ENCODE measurements at places on chromosomes 1 and 21.

GRCh38 chr1:91243171-91243570 lies 161.5 kb downstream of the HFM1 start:
- DNase-seq, result no peak

GRCh38 chr1:3900969-3901529 lies 977 bp upstream of the C1orf174 start:
- DNase-seq, result peak; percentile 68

DNA sequence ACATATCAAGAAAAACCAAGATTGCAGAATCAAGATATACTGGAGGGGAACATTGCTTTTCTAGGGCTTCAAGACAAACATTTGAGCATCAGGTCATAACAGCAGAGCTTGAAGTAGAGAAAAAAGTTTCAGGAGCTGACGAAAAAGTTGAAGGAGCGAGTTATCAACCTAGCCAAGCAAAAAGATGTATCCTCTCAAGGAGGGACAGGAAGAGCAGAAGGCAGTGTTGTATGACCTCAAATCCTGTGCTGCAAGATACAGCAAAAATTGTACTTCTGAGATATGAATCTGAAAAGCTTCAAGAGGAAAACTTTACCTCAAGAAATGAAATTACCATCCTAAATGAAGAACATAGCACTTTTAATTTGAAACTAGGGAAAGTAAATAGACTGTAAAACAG lies 153.1 kb downstream of the AK5 start:
- no peak for DNase-seq

DNA sequence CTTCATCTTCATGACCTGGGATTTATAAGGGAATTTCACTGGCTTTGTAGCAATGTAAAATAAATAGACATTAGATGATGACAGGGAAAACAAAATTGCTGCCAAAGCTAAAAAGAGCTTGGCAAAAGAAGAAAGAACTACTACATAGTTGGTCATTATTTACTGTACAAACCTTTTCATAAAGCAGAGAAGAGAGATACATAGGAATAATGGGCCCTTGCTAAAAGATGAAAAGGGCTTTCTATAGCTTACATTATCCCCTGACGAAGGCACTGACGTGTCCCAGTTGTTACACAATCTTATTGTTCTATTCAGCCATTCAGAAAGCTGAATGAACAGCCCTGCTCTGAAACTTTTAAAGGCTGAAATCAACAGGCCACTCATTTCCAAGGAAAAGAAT lies 57.1 kb downstream of the ZC3H11B start:
- DNase-seq, result no peak

DNA sequence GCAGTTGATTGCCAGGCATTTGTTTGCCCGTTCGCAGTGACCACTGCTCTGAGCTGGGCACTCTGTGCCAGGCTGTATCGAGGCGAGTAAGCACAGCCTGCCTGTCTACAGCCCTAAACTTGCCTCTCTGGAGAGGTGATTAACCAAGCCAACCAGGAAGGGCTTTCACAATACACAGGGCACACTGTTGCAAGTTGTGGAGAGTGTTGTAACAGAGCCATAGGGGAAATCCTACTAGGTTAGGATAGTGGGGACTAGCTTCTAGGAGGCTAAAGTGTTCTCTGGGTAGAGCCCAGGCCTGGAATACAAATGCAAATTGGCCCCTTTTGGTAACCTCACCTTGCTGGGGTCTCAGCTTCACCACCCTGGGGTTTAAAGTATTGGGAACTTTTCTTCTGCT lies 23.8 kb downstream of the PRDM2 start:
- DNase-seq, result no peak

- no peak for DNase-seq
Observed at GRCh38 chr1:49026230-49026811, 249.6 kb upstream of the BEND5 start.

DNA sequence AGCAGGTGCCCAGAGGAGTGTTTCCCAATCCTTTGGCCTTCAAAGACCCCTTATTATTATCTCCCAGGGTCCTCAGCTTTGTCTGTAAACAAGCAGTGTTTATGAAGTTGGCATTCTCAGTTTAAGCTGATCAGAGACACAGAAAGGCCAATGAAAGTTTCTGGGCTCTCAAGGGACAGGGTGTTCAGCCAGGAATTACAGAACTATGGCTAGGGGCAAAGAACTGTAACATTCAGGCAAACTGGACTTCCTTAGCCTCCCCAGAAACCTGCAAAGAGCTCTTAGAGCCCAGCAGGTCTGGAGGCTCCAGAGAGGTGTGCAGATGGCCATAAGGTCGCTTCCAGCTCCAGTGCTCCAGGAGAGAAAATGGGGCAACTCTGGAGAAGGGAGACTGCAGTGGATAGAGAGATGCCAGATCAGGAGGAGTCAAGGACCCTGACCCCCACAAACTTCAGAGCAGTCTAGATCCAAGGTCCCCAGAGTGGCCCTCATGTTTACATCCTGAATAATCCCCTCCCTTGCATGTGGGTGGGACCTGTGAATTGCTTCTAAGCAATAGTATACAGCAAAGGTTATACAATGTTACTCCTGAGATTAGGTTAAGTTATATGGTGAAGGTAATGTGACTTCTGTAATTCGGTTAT lies 6.2 kb downstream of the ECHDC2 start:
- no peak for DNase-seq

GRCh38 chr1:25689686-25690381 lies 73.2 kb downstream of the MAN1C1 start:
- no peak for DNase-seq

Data from activated CD8-positive, alpha-beta memory T cell treated with anti-CD3 and anti-CD28 coated beads for 4 hours (primary cell).